ENCODE measurements at places on chromosomes 1 and 21.

GRCh38 chr1:46008585-46008984, 123.8 kb downstream of the PIK3R3 start:
- peaks cover 12% of the 10 kb centered on the region for H3K4me1 ChIP-seq
- H3K4me3 ChIP-seq, result no peak overlapping the region
- H3K36me3 ChIP-seq, result peaks cover 55% of the 10 kb centered on the region
- no peak for DNase-seq

GRCh38 chr1:213934649-213935048, 53.1 kb upstream of the PROX1 start:
- no peak for DNase-seq
- H3K4me1 ChIP-seq, result no peaks in the 10 kb centered on the region

DNA sequence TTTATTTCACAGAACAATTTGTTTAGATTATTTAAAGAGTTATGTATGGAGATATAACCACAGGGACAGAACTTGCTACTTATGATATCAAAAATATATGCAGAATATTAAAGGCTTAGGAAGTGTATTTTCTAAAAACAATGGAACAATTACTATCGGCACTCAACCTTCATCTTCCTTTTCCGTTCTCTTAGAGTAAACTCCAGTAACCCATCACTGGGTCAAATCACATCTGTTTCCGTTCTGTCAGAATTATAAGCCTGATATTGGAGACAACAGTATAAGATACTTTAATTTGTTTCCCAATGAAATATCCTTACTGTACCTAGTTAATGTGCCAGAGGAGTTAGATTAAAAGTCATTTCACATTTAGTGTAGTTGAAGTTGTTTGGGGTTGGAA, 32.2 kb downstream of the DTL start:
- no peaks in the 10 kb centered on the region for H3K27me3 ChIP-seq
- H3K36me3 ChIP-seq, result peaks cover 61% of the 10 kb centered on the region
- H3K4me3 ChIP-seq, result no peak overlapping the region
- no peak for DNase-seq
- no peak overlapping the region for H3K27ac ChIP-seq

DNA sequence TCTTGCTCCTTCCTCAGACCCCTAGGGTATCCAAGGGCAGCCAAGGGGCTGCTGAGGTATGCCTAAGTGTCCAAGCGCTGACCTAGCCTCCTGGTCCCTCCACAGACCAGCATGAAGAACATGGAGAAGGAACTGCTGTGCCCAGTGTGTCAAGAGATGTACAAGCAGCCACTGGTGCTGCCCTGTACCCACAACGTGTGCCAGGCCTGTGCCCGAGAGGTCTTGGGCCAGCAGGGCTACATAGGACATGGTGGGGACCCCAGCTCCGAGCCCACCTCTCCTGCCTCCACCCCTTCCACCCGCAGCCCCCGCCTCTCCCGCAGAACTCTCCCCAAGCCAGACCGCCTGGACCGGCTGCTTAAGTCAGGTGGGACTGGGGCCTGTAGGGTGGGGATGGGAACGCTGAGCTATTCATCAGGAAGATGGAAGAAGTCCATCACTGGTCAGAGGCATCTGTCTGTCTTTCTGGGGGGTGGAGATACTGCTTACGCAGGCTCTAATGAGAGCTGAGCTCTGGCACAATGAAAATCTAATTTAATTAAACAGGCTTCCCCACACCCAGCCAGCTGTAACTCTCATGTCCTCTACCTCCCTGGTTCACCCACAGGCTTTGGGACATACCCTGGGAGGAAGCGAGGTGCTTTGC, 1.8 kb downstream of the TRIM46 start:
- H3K4me1 ChIP-seq, result peaks cover 48% of the 10 kb centered on the region
- H3K27ac ChIP-seq, result 0 out of 2 replicates have a peak overlapping the region, but pooled peaks have one; percentile 85
- H3K36me3 ChIP-seq, result peaks cover 18% of the 10 kb centered on the region
- DNase-seq, result peak; percentile 51
- H3K4me3 ChIP-seq, result peak overlapping the region; percentile 77

DNA sequence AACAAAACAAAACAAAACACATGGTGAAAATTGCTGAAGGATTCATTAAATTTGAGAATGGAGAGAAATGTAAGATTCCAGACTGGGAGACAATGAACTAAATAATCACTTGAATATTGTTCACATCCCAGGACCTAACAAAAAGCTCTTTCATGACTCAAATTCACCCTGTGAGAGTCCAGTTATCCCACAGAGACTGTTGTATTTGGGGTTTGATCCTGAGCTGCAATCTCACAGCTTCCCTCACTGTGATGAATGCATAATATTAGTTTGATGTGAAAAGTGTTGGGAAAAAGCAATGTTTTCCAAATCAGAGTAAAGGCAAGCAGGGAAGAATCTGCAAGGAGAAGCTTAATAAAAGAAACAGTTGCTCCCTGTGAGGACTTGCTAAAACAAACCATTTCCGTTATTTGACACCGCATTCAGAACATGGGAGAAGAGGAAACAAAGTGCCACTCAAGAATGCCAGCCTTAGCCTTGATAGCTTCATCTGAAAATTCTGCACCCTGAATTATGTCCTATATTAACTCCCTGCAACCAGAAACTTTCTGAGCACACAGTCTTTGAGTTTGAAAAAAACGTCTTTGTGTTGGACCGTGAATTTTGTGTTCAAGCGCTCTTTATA, 208.8 kb downstream of the DAB1 start:
- DNase-seq, result no peak
- no peak overlapping the region for H3K27ac ChIP-seq
- no peak overlapping the region for H3K4me3 ChIP-seq
- no peaks in the 10 kb centered on the region for H3K4me1 ChIP-seq

DNA sequence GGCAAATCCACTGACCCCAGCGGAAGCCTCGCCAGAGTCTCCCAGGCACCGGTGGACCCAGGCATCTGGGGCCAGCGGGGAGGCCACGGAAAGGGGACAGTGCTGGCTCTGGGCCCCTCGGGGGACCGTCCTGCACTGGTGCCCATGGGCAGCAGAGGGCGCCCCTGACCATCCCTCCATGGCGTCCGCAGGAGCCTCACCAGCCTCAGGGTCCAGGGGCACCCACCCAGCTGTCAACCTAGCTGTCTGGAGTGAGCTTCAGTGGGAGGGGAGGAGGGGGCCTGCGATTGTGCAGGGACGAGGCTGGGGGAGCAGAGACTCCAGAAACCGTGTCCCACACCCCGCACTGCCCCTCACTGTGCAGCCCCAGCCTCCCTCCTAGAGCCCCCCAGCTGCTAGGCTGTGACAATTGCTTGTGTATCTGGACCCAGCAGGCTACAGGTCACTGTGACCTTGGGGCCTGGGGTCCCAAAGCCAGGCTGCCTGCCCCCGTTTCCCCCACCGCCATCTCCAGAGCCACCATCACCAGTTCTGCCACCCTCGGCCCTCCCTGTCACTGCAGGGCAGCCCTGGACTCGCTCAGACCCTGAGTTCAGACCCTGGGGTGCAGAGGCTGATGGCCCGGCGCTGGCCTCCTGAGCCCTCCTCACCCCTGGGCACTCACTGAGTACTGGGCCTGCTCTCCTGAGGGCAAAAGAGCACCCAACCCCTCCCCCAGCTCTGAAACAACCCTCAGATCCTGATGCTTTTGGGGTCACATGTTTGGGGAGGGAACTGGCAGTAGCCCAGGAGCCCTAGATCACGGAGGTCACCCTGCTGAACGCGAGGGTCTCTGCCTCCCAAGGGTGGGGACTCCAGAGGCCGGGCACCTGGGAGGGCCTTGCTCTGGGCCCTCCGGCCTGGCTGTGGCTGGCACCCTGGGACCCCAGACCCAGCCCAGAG, 10.6 kb upstream of the COL6A1 start:
- H3K4me3 ChIP-seq, result no peak overlapping the region
- no peak overlapping the region for H3K27ac ChIP-seq
- peak; percentile 61 for DNase-seq
- H3K27me3 ChIP-seq, result no peaks in the 10 kb centered on the region
- no peaks in the 10 kb centered on the region for H3K36me3 ChIP-seq

- no peaks in the 10 kb centered on the region for H3K4me1 ChIP-seq
- no peak for DNase-seq
- H3K4me3 ChIP-seq, result no peak overlapping the region
- no peak overlapping the region for H3K27ac ChIP-seq
- no peaks in the 10 kb centered on the region for H3K36me3 ChIP-seq
These were observed 288.0 kb downstream of the BACH1 start for GRCh38 chr21:29586696-29587095.

- no peak overlapping the region for H3K27ac ChIP-seq
- no peak for DNase-seq
- H3K4me1 ChIP-seq, result peaks cover 7% of the 10 kb centered on the region
- no peak overlapping the region for H3K4me3 ChIP-seq
- no peaks in the 10 kb centered on the region for H3K36me3 ChIP-seq
These were observed 11.4 kb upstream of the KCNA2 start for GRCh38 chr1:110617589-110617988.

- DNase-seq, result no peak
- H3K27me3 ChIP-seq, result no peaks in the 10 kb centered on the region
- no peak overlapping the region for H3K27ac ChIP-seq
- H3K36me3 ChIP-seq, result no peaks in the 10 kb centered on the region
- no peaks in the 10 kb centered on the region for H3K4me1 ChIP-seq
- no peak overlapping the region for H3K4me3 ChIP-seq
These were observed 68.5 kb upstream of the HSD17B7 start for GRCh38 chr1:162722036-162722435.

DNA sequence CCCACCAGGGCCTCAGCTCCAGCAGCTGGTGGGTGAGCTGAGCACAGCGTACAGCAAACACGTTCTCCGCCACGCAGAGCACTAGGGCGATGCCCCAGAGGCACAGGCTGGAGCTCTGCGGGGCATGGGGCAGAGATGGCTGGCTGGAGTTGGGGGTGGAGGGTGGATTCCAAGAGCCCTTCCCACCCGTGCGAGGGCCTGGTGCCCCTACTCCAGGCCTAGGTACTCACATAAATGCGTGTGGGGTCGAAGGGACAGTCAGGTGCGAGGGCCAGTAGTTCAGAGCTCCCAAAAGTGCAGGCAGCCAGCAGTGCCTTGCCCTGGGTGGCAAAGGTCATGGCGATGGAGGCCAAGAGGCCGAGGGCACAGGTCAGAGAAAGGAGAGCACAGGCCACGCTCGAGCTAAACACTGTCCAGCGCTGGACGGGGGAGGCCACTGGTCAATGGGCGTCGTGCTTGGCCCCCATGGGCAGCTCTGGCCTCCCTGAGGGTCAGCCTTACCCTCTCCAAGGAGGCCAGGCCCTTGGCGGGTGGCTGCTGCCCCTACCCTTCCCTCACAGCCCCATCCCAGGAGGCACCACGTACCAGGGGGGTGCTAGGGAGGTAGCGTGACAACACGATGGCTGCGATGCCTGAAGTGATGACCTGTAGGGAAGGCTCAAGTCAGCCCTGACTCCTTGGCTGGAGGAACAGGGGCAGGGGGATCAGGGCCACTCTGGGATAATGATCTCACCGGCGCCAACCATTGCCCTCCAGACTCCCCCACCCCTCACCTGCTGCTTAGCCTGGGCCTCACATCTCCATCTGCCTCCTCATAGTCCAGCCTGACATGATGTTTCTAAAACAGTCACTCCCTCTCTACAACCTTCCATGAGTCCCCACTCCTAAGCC, 5.6 kb downstream of the TMEM54 start:
- H3K36me3 ChIP-seq, result no peaks in the 10 kb centered on the region
- H3K27me3 ChIP-seq, result no peaks in the 10 kb centered on the region
- no peak overlapping the region for H3K27ac ChIP-seq
- no peaks in the 10 kb centered on the region for H3K4me1 ChIP-seq

DNA sequence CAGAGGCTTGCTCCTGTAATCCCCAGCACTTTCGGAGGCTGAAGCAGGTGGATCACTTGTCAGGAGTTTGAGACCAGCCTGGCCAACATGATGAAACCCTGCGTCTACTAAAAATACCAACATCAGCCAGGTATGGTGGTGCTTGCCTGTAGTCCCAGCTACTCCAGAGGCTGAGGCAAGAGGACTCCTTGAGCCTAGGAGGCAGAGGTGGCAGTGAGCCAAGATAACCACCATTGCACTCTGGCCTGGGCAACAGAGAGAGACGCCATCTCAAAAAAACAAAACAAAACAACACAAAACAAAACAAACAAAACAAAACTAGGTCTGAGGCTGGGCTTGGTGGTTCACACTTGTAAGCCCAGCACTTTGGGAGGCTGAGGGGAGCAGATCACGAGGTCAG, 38.7 kb upstream of the RAP1GAP start:
- no peak overlapping the region for H3K27ac ChIP-seq
- no peaks in the 10 kb centered on the region for H3K27me3 ChIP-seq
- H3K36me3 ChIP-seq, result peaks cover 7% of the 10 kb centered on the region
- H3K4me1 ChIP-seq, result peaks cover 19% of the 10 kb centered on the region

GRCh38 chr1:223482766-223483165, 89.6 kb downstream of the CCDC185 start:
- H3K36me3 ChIP-seq, result no peaks in the 10 kb centered on the region
- DNase-seq, result no peak
- no peak overlapping the region for H3K27ac ChIP-seq

- H3K27me3 ChIP-seq, result no peaks in the 10 kb centered on the region
- H3K27ac ChIP-seq, result no peak overlapping the region
- no peaks in the 10 kb centered on the region for H3K36me3 ChIP-seq
- H3K4me3 ChIP-seq, result no peak overlapping the region
These were observed 79.8 kb upstream of the IPO9 start for GRCh38 chr1:201749059-201749690.

GRCh38 chr1:232873412-232873811, 68.2 kb downstream of the MAP10 start:
- H3K36me3 ChIP-seq, result no peaks in the 10 kb centered on the region
- H3K27me3 ChIP-seq, result no peaks in the 10 kb centered on the region
- peaks cover 21% of the 10 kb centered on the region for H3K4me1 ChIP-seq

GRCh38 chr1:202264726-202265125, 71.1 kb downstream of the LGR6 start:
- DNase-seq, result no peak
- H3K27ac ChIP-seq, result no peak overlapping the region
- H3K4me3 ChIP-seq, result no peak overlapping the region

- H3K4me1 ChIP-seq, result no peaks in the 10 kb centered on the region
- no peaks in the 10 kb centered on the region for H3K27me3 ChIP-seq
- H3K36me3 ChIP-seq, result no peaks in the 10 kb centered on the region
- no peak overlapping the region for H3K27ac ChIP-seq
- DNase-seq, result no peak
- no peak overlapping the region for H3K4me3 ChIP-seq
These were observed 277.0 kb upstream of the BRINP3 start for GRCh38 chr1:190754666-190755065.

- DNase-seq, result no peak
- no peaks in the 10 kb centered on the region for H3K36me3 ChIP-seq
- H3K4me1 ChIP-seq, result no peaks in the 10 kb centered on the region
- H3K27me3 ChIP-seq, result no peaks in the 10 kb centered on the region
- H3K27ac ChIP-seq, result no peak overlapping the region
- no peak overlapping the region for H3K4me3 ChIP-seq
These were observed 642.3 kb upstream of the TMPRSS15 start for GRCh38 chr21:19045876-19046275.

- peaks cover 86% of the 10 kb centered on the region for H3K36me3 ChIP-seq
- H3K4me3 ChIP-seq, result no peak overlapping the region
- no peak overlapping the region for H3K27ac ChIP-seq
These were observed 6.0 kb downstream of the PABPC4 start for GRCh38 chr1:39570477-39571177.
